ENCODE measurements at places on chromosomes 6 and 20.

GRCh38 chr6:160048471-160048870, 73.1 kb upstream of the SLC22A1 start:
- no peak for DNase-seq

GRCh38 chr20:47969426-47969825, 184.1 kb upstream of the SULF2 start:
- DNase-seq: no peak

- DNase-seq: no peak
These were observed 15.8 kb upstream of the MAP7 start for GRCh38 chr6:136566007-136566487.

DNA sequence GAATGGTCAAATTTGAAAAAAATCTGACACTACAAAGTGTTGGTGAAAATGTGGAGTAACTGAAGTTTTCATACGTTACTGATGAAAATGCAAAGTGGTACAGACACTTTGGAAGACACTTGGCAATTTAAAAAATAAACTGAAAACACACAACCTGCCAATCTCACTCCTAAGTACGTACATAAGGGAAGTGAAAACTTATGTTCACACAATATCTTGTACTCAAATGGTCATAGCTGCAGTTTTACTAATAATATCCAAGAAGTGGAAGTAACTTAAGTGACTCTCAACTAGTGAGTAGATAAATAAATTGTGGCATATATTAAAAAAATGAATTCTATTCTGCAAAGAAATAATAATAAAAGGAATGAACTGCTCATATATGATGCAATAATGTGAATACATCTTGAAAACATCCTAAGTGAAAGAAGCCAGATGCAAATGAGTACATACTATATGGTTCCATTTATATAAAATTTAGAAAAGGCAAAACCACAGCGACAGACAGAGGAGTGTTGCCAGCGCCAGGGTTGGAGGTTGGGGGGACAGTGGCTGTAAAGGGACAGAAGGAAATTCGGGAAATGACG, 198.2 kb downstream of the ERMARD start:
- DNase-seq: no peak

DNA sequence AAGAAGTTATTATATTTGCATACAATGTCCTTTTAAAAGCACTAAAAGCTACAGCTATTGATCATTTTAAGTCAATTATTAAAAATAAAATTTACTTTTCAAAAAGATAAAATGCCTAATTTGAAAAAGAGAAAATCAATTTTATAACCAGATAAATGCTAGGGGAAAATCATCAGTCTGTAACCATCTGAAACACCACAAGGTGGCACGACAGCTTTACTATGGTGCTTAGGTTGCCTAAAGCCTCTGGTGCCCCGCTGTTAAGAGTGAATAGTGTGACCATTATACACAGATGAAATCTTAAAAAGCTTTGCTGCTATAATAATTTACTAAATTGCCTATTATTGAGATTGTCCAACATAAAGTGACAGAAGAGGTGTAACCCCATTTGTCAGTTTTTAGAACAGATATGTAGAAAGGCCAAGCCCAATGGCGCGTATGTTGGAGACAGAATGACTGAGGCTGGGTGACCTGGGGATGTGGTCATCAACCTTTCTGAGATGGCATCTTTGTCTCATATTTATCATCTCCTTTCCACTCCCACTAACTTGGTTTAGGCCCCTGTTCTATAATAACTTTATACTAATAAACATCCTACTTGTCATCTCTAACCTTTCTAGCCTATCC, 100.8 kb downstream of the MOXD1 start:
- DNase-seq: no peak

DNA sequence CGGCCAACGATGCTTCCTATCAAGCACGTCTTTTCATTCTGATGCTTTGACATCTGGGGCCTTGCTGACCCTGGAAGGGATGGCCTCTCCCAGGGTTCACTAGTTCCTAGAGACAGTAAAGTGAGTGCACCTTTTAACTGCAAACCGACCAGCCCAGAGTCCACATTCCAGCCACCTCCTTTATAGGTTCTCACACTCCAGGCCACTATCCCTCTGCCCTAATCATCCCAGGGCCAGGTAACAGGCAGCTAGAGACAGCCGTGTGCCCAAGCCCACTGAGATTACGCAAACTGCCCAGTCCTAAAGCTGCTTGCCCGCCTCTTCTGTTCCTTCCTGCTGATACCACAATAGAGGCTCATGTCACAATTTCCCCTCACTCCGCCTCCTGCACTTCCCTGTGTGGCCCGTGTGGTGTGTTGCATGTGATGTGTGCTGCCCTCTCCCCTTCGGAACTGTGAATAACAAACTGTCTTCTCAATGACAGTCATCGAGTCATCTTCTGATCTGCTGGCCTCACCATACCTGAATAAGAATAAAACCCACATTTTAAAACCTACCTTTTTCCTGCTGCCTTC, 123.7 kb upstream of the EXOC2 start:
- no peak for DNase-seq

- DNase-seq: peak; percentile 96
These were observed 56.3 kb upstream of the OLIG3 start for GRCh38 chr6:137550535-137550934.

- no peak for DNase-seq
These were observed 11.7 kb downstream of the RSPO4 start for GRCh38 chr20:990293-990959.

GRCh38 chr6:160129881-160130615, 8.4 kb downstream of the SLC22A1 start:
- no peak for DNase-seq

- no peak for DNase-seq
These were observed 497.8 kb upstream of the ARID1B start for GRCh38 chr6:156279261-156279969.

DNA sequence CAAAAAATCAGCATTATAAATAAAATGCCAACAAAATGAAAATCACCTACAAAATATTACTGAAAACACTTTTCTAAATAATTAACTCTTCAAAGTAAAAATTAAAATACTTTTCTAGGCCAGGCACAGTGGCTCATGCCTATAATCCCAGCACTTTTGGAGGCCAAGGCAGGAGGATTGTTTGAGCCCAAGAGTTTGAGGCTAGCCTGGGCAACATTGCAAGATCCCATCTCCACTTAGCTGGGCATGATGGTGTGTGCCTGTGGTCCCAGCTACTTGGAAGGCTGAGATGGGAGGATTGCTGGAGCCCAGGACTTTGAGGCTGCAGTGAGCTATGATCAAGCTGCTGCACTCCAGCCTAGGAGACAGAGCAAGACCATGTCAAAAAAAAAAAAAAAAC, 6.4 kb downstream of the SERPINB9 start:
- DNase-seq: no peak
